ENCODE measurements at places on chromosomes 4 and X.

DNA sequence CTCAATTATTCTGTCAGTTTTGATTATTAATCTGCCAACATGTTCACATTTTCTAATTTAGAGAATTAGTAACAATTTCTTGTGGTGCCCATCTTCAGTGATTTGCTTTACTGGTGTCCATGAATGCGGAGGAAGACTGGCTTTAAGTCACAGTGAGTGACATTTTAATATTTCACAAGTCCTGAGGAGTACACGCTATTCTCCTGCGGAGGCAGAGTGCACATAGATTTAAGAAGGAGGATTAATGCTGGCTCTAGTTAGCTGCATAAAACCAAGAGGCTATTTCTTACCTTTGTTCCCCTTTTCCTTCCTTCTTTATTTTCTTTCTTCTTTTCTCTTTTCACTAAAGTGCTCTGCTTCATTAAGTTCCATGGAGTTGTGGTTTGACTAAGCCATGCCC is 495.2 kb upstream of the IGFBP7 start:
- DNase-seq = no peak

DNA sequence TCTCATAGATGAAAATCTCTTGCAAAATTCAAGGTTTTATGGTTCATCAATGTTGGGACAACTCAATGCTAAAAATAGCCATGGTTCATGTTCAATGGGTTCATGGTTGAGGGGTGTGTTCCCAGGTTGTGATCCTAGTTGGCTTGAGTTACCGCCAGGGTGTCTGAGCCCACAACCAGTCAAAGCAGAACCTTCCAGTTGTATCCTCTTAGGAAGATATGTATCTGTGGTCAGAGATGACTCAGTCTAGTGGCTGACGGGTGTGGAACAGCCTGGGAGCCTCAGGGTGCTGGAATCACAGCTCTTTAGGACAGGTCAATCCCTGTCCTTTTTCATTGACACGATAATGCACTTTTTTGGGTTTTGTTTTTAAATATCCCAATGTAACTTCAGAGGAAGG is 192.3 kb upstream of the NR3C2 start:
- DNase-seq = no peak

DNA sequence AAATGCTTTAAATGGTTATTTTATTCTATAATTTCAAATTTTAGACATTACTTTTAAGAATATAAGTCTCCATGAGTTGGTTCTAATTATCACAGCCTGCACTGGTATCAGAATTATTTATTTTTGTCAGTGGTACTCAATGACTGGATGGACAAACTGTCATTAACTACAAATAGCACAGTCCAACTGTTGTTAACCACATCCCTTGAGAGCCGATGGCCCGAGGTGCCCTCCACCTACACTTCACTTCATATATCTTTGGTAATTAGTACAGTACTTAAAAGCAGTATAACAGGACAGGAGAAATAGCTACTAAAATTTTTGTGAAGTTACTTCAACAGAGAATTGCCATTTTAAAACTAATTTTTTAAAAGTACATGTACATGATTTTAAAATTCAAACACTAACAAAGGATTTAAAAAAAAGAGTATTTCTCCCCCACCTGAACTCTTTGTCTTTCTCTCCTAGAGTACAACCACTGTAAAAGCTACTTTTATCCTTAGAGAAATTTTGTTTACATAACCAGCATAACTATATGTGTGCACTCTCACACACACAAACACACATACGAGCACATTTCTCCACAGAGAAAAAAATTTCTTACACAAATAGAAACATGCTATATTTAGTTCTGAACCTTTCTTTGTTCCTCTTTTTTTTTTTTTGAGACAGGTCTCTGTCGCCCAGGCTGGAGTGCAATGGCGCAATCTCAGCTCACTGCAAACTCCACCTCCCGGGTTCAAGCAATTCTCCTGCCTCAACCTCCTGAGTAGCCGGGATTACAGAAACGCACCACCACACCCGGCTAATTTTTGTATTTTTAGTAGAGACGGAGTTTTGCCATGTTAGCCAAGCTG is 6.5 kb downstream of the TIFA start:
- DNase-seq = no peak

DNA sequence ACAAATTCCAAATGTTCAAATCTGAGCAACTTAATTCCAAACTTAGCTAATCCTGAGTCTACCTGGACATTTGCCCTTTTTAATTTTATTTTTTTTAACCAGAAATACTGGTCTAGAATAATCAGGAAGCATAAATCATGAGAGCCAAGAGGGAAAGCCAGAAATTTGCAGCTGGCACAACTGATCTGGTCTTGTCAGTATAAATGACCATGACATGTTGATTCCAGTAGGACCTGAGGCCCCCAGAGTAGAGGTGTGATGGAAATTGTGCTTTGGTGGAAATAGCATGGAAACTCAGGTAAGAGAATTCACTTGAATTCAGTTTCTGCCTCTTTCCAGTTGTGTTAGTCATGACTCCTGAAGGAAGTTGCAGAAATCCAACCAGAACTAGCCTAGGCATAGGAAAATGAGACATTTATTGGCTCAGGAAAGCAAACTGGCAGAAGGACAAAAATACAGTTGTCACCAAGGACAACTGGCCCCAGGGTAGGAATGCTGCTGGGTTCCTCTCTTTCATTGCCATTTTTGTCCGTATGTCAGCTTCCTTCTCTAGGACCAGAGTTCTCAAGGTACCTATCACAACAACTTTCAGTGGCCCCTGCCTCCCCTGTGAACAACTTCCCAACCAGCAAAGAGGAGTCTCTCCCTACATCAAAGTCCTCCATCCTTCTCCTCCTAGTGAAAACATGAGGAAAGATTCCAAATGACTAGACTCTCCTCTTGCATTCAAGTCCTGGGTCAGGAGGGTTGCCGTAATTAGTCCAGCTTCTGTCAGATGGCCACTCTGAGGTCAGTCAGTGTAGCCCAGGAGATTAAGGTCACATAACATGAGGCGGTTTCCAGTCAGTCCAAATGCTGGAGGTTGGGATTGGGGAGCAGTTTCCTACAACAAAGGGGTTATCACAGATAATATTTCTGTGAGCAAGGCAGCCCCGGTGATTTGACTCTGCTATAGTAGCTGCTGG is 29.3 kb upstream of the MYOZ2 start:
- no peak for DNase-seq

DNA sequence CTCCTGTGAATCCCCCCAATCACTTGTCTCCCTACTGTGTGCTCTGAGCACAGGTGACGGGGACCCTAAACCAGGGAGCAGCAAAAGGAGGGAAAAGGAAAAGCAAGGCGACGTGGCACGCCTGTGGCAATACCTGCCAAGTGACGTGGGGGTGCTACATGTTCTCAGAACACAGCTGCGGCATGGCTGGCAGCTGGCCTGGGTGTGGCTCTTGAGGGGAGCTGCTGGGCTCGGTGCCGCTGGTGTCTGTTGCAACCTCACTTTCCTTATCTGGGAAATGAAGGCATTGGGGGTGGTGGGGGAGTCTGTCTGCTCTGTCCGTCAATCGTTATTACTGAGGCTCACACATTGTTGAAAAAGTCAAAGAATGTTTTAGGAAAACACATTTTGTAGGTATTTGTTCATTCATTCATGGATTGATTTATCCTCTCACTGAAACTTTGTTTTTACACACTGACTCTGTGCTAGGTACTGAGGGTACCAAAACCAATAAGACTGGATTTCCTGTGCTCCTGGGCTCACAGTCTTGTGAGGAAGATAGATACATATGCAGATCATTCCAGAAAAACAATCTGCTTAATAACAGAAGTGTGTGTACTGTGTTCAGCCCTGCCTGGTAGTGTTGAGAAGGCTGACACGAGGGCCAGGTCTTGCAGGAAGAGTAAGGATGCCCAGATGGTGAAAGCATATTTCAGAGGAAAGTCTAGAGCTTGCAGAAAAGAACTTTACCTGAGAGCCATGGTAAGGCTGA is 217.6 kb downstream of the PTTG2 start:
- no peak for DNase-seq

- DNase-seq = no peak
These were observed 986.4 kb downstream of the NLGN4X start for GRCh38 chrX:5242091-5242790.

GRCh38 chrX:29671421-29671820 is 543.9 kb upstream of the MAGEB2 start:
- no peak for DNase-seq

Data from NCI-H446 treated with DMSO at 0.1 percent for 48 hours (cell line).